Cardiac ventricle fibroblast (primary cell): ENCODE measurements at places on chromosomes 3 and 15. TPM values are rescaled to one million over a fixed set of nuclear protein-coding genes. Genes with fewer than 3 reads are reported as not detected.

Gene EFCC1
- total RNA-seq = 0.06 TPM in 1 of 2 replicates, not detected in the other

Gene ROBO2
- total RNA-seq = not detected in 2 replicates

Gene KIF15
- 0.59 and 1.8 TPM in 2 replicates for total RNA-seq

Gene ACVR2B
- total RNA-seq = 1.5 and 1.7 TPM in 2 replicates

Gene CD86
- total RNA-seq = not detected in 2 replicates

Gene CDHR4
- total RNA-seq = not detected in 2 replicates

Gene XXYLT1
- 19.5 and 25.8 TPM in 2 replicates for total RNA-seq

Gene GOLGA6L7
- not detected in 2 replicates for total RNA-seq

Gene STARD5
- total RNA-seq = 10.6 and 13.3 TPM in 2 replicates

Gene USP19
- total RNA-seq = 36.4 and 37.6 TPM in 2 replicates

Gene KCNMB2
- not detected in 2 replicates for total RNA-seq

Gene TMEM212
- total RNA-seq = not detected in 2 replicates

Gene SAXO2
- total RNA-seq = 0.06 and 0.39 TPM in 2 replicates

Gene EBLN2
- 0.75 and 1.6 TPM in 2 replicates for total RNA-seq

Gene ACP3
- 1.00 and 1.3 TPM in 2 replicates for total RNA-seq

Gene TBCCD1
- total RNA-seq = 7.5 and 10.1 TPM in 2 replicates

Gene AHSG
- total RNA-seq = not detected in 2 replicates

Gene TTLL13
- total RNA-seq = not detected in 2 replicates

Gene UNC13C
- total RNA-seq = not detected in 2 replicates

Gene TF
- total RNA-seq = 0.10 and 0.12 TPM in 2 replicates

Gene CHL1
- 0.12 and 0.15 TPM in 2 replicates for total RNA-seq
